ENCODE measurements at places on chromosomes 4 and X.

- H3K36me3 ChIP-seq: peaks cover 41% of the 10 kb centered on the region
- peaks cover 5% of the 10 kb centered on the region for H3K27me3 ChIP-seq
- H3K4me1 ChIP-seq: peaks cover 37% of the 10 kb centered on the region
- no peak for DNase-seq
- peak overlapping the region; percentile 99 for H3K27ac ChIP-seq
- peak overlapping the region; percentile 99 for H3K4me3 ChIP-seq
These were observed 587 bp downstream of the CD99 start for GRCh38 chrX:2691543-2692220.

- no peak overlapping the region for H3K4me3 ChIP-seq
- no peaks in the 10 kb centered on the region for H3K4me1 ChIP-seq
- H3K36me3 ChIP-seq: no peaks in the 10 kb centered on the region
These were observed 36.7 kb upstream of the CXXC4 start for GRCh38 chr4:104531390-104531789.

GRCh38 chr4:183554878-183555585 is 50.2 kb downstream of the ING2 start:
- DNase-seq: no peak
- peaks cover 4% of the 10 kb centered on the region for H3K27me3 ChIP-seq
- peaks cover 2% of the 10 kb centered on the region for H3K36me3 ChIP-seq
- H3K4me1 ChIP-seq: no peaks in the 10 kb centered on the region
- H3K27ac ChIP-seq: no peak overlapping the region
- no peak overlapping the region for H3K4me3 ChIP-seq

GRCh38 chrX:111348429-111348828 is 63.6 kb downstream of the DCX start:
- no peaks in the 10 kb centered on the region for H3K36me3 ChIP-seq
- DNase-seq: no peak
- H3K27ac ChIP-seq: no peak overlapping the region
- H3K4me3 ChIP-seq: no peak overlapping the region
- no peaks in the 10 kb centered on the region for H3K4me1 ChIP-seq

DNA sequence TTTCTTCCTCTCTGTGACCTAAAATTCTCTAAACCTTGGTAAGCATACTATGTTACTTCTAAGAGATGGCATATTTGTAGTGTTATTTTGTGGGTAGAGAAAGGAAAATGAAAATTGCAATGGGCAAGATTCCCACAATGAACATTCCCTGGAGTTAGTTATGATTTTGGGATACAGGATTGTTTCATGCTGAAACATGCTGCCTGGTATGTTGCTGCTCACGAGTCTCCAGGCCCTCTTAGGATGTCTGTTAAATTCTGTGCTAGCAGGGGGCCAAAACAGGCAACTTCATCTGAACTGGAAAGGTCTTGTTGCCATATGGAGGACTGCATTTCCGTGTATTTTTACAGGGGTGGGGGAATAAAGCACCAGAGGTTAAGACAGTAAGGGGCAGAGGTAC is 18.9 kb upstream of the MSMO1 start:
- no peak overlapping the region for H3K27ac ChIP-seq
- H3K4me3 ChIP-seq: no peak overlapping the region
- H3K4me1 ChIP-seq: peaks cover 25% of the 10 kb centered on the region
- DNase-seq: no peak
- no peaks in the 10 kb centered on the region for H3K27me3 ChIP-seq
- H3K36me3 ChIP-seq: peaks cover 50% of the 10 kb centered on the region

- peaks cover 43% of the 10 kb centered on the region for H3K4me1 ChIP-seq
- peak; percentile 26 for DNase-seq
- H3K27me3 ChIP-seq: no peaks in the 10 kb centered on the region
These were observed 177.9 kb downstream of the AFAP1 start for GRCh38 chr4:7761720-7762119.
